Brain microvascular endothelial cell (primary cell): ENCODE measurements at places on chromosomes 11 and 22.
A peak's percentile ranks its signal among the peaks of the same experiment; 100 is the strongest.

DNA sequence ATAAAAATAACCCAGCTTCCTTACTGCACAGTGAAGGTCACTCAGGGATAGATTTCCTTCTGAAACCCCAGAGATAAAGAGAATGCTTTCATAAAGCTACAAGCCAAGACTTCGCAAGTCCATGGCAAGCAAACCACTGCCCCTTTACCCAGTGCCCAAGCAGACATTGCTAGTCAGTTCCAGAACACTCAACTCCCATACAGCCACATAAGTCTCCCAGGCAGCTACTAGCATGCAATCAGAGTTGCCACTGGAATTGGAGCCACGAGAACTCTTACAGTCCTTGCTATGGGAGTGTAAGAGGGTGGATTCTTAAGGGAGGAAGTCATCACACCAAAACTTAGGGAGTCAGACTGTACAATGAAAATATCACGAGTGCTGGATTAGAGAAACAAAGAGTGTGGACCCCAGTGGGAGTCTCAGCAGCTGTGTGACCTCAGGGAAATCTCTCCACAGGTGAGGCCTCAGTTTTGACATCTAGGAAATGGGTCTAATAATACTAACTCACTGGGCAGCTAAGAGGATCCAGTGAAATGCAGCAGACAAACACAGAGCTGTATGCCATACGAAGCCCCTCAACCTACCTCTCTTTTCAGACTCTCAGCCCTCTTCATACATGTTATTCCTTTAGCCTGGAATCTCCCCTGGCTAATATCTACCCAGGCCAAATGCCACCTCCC, 526.6 kb downstream of the MN1 start:
- peak; percentile 11 for DNase-seq

DNA sequence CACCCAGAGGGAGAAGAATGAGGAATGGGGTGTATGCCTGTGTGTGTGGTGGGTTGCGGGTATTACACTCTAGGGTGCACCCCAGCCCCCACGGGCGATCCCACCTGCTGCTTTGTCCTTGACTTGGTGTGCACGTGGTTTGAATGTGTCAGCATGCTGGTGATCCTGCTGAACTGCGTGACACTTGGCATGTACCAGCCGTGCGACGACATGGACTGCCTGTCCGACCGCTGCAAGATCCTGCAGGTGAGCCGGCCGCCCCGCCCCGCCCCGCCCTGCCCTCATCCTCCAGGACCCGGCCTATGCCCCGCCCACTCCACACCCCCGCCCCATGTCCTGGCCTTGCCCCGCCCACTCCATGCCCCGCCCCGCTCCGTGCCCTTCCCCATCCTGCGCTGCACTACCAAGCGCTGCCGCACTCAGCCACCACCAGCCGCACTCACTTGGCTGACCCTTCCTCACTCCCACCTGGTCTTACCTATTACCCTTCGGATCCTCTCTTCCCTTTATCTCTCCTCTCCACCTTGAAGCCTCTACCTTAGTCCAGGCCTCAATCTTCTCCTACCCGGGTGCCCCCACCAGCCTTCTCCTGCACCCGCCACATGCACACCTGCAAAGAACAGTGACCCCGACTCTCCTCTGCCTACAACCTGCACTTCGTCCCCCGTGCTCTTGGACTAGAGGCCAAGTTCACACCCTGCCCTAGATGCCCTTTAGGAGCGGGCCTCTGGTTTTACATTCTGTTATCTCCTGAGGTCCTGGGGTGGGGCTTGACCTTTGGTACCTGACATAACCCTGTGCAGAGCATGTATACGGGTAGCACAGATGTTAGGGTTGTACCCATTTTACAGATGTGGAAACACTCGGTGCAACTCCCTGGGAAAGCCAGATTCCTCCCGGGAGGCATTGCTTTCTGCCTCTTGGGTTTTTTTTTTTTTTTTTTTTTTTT, 27.7 kb downstream of the CACNA1I start:
- DNase-seq = no peak

DNA sequence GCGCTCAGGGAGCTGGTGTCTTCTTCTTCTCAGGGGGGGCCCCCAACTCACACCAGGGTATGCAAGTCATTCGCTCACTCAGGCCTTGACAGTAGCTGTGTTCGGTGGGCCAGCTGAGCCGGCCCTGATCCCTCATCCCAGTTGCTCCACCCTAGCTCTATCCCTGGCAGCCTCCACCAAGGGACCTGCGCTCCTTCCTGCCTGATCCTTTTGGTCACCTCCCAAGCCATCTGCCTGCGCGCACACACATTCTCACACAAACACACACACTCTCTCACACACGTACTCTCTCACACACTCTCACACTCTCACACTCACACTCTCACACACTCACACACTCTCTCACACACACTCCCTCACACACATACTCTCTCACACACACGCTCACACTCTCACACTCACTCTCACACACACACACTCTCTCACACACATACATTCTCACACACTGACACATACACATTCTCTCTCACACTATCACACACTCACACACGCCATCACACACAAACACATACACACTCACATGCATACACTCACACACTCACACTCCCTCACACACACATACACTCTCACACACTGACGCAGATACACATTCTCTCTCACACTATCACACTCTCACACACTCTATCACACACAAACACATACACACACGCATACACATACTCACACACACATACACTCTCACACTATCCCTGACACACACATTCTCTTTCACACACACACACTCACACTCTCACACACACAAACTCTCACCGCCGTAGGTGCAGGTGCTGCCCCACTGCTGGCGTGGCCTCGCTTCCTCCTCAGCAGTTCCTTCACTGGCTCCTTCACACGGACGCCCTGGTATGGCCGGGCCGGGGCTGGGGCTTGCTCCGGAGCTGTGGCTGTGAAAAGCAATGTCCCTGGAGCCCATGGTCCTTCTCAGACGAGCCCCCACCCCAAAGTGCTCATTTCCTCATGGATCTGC, 20.8 kb downstream of the POU2AF1 start:
- DNase-seq = no peak

GRCh38 chr11:22976146-22976545, 115.9 kb upstream of the CCDC179 start:
- DNase-seq = peak; percentile 95

DNA sequence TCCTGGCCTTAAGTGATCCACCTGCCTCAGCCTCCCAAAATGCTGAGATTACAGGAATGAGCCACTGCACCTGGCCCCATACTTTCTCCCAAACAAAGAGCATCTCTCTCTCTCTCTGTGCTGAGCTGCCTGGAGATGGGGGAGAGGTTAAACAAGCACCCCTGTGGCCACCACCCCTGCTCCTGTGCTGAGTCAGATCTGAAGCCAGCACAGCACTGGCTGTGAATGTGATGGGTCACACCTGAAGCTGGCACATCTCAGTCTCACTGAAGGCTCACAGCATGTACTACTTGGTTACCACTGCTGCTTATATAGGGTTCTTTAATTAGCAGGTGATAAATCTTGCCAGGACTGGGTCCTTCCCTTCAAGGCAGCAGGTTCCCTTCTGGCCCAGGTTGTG, 10.8 kb upstream of the WEE1 start:
- no peak for DNase-seq

- no peak for DNase-seq
These were observed 35.8 kb downstream of the SC5D start for GRCh38 chr11:121328176-121328966.

DNA sequence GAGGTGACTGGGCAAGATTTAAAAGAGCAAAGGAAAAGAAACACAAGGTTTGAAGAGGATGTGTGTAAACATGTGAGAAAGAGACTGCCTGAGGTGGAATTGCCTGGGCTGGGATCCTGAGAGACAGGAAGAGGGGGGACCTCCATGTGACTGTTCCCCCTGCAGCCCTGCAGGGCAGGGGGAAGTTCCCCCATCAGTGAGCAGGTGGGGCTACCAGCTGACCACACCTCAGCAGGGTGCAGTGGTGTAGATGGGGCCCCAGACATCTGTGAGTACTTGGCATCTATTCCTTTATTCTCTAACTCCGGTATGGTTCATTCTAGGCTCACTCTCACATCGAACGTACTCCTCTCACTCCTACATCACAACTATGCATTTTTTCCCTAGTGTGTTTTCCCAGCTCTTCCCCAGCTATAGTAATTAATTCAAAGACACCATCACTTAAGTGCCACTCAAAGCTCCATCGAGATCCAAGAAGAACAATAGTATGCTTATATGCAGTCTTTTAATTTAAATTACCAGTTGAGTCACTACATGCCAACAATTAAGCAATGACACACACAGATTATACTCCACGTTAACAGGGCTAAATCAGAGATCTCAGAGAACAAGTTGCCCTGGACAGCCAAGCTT, 42.7 kb downstream of the LGR4 start:
- DNase-seq = no peak

- no peak for DNase-seq
These were observed 64.7 kb downstream of the LDLRAD3 start for GRCh38 chr11:36008584-36008983.

- DNase-seq = no peak
These were observed 808.0 kb upstream of the CCDC179 start for GRCh38 chr11:23668324-23668723.
